ENCODE measurements at places on chromosomes 16 and 17.
A peak's percentile ranks its signal among the peaks of the same experiment; 100 is the strongest.

GRCh38 chr17:1091900-1092299 lies 87.9 kb downstream of the ABR start:
- no peak for DNase-seq

- DNase-seq: no peak
Observed at GRCh38 chr16:86019446-86020047, 120.6 kb downstream of the IRF8 start.

- no peak for DNase-seq
Observed at GRCh38 chr17:49496867-49497147, 1.7 kb downstream of the NGFR start.

GRCh38 chr16:89216315-89217137 lies 977 bp upstream of the ZNF778 start:
- peak; percentile 28 for DNase-seq

GRCh38 chr16:79263425-79263824 lies 337.1 kb downstream of the MAF start:
- no peak for DNase-seq

DNA sequence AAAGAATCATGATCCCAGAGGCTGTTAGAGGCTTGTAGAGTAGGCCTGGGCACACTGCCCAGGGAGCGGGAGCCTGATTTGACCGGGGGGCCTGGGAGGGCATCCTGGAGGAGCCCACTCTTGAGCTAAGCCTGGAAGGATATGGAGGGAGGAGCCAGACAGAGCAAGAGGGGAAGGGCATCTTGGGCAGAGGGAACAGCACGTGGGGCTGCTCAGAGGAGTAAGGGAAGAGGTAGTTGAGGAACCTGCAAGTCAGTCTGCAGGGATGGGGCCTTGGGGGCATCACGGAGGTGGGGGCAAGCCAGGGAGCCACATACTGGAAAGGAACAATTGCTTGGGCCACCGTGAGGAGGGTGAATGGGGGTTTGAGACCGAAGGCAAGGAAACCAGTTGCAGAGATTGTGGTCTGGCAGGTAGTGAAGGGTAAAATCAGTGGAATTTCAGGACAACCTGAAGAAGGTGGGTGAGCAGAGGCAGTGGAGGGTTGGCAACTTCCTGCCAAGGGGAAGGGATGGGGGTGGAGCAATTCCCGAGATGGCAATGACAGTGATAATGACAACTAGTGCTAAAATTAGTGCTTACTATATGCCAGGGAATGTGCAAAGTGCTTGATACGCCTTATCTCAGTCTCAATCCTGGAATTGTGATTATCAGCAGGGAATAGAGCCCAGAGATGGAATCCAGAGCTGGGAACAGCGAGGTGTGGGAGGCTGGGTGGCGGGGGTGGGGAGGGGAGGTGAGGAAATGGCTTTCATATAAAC lies 9.7 kb upstream of the RAI1 start:
- DNase-seq: no peak

- DNase-seq: no peak
Observed at GRCh38 chr16:25148568-25149215, 37.1 kb downstream of the LCMT1 start.

GRCh38 chr16:80023865-80024264 lies 423.3 kb upstream of the MAF start:
- no peak for DNase-seq

- DNase-seq: no peak
Observed at GRCh38 chr16:28081391-28081968, 18.0 kb upstream of the GSG1L start.

- DNase-seq: no peak
Observed at GRCh38 chr16:3511286-3512180, 10.7 kb downstream of the CLUAP1 start.

DNA sequence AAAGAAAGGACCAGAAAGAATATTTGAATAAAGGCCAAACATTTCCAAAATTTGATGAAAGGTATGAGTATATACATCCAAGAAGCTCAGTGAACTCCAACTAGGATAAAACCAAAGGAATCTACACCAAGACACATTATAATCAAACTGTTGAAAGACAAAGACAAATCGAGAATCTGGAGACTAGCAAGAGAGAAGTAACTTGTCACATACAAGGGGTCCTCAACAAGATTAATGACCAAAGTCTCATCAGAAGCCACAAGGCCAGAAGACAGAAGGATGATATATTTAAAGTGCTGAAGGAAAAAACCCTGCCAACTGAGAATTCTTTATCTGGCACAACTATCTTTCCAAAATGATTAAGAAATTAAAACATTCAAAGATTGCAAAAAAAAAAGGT lies 9.3 kb upstream of the IL21R start:
- DNase-seq: no peak

DNA sequence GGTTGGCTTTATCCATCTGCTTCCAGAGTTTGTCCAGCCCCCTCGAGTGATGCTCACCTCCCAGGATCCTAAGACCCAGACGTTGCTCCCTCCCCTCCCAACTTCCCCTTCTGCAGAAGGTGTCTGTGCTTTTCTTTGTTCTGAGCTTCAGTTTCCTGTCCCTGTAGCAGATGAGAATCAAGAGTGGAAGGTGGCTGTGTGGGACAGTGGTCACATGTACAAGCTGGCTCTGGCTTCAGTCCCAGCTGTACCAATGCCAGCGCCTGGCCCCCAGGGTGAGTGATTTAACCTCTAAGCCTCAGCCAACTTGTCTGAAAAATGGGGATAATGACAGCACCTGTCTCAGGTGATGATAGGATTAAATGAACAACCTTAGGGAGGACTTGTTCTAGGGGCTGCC lies 7.7 kb downstream of the PRR15L start:
- DNase-seq: no peak

DNA sequence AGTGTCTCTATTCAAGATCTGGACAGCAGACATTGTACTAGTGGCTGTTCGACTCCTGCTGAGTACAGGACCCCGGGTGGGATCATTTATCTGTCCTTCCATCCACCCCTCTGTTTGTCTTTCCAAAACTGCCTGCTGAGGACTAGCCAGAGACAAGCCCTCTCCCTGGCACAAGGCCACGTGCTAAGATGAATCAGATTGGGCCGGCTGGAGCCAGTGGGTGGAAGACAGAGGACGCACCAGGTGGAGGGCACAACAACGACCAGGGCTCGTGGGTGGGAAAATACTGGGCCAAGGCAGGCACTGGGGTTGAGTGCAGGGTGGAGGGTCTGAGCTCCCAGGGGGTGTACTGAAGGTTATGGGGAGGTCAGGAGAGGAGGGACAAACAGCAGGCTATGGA lies 1.4 kb upstream of the CA7 start:
- no peak for DNase-seq

DNA sequence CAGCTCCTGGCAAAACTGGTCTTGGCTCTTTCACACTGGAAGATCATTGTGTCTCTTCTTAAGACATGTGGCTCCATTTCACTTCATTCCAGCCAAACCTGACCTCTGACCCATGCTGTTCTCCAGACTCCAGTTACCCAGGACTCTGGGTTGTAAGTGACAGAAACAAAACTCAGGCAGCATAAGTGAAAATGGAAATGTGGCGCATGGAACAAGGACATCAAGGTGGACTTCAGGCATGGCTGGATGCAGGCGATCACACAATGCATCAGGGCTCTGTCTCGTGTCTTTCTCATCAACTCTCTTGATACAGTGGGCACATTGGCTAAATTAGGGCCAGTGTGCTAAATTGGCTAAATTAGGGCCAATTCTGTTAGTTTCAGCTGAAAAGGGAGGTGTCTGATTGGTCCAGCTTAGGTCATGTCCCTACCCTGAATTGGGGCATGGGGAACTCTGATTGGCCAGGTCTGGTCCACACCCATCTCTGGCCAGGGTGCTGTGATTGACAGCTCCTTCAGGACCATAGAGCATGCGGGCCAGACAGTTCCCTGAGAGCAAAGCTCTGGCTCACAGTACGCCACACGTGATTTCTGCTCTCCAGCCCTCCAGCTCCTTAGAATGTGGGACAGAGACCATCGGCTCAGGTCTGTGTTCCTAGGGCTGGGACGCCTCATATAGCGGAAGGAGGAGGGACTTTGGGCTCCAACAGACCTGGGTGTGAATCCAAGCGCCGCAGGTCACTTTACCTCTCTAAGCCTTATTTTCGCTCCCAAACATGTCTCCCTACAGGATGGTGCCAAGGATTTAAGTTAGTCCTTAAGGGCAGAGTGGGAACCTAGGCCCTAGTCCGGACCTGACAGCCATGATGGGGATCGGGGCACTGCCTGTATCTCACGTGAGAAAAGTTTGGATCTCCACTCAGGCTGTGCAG lies 17.5 kb downstream of the SOCS1 start:
- DNase-seq: no peak

- no peak for DNase-seq
Observed at GRCh38 chr16:15942931-15943690, 6.3 kb upstream of the ABCC1 start.

DNA sequence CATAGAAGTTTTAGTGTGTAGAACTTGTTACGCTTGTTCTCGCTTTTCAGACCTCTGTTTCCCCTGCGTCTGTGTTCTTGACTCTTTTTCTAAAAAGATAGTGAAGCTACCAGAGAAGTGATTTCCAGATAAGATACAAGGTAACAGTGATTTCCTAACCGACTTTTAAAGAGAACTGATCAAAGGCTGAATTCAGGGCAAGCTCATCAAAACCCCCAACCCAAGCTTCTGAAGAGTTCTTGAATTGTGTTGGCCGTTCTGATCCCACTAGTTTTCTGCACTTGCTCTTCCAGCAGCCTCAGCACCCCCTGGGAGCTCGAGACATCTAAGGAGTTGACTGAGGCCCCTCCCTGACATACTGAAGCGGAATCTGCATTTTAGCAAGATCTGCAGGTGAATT lies 12.7 kb upstream of the NSMCE1 start:
- no peak for DNase-seq

- no peak for DNase-seq
Observed at GRCh38 chr16:57260294-57260929, 15.4 kb downstream of the ARL2BP start.

DNA sequence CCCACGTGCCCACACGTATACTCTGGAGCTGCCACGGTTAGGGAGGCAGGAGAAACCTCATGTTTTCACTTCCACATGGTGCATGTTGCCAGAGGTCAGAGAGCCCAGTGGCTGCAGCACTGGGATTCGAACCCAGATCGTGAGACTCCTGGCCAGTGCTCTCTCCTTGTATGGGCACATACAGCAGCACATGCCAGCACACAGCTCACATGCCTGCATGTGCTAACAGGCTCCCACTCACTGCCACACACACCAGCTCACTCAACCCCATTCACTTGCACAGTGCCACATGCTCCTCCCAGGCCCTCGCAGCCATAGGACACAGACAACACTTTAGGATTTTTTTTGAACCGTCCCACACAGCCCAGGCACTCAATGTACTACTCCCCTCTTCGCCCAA lies 49.5 kb upstream of the MRPS23 start:
- no peak for DNase-seq

DNA sequence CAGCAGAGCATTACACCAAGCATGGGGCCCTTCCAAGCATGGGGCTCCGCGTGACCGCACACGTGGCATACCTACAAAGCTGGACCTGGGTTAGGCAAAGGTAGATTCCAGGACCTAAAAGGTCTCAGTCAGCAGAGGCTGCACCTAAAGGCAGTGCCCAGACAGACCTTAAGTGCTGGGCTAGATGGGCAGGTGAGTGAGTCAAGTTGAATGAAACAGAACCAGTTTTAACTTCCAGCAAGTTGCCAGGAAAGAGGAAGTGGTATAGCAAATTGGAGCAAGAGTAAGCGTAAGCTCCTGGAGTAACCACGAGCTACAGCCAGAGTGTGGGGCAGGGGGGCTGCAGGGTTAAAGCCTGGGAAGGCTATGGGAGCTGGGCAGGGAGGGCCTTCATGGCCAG lies 49.5 kb downstream of the SRCIN1 start:
- DNase-seq: no peak

GRCh38 chr17:72714357-72714966 lies 378.0 kb downstream of the SLC39A11 start:
- no peak for DNase-seq

DNA sequence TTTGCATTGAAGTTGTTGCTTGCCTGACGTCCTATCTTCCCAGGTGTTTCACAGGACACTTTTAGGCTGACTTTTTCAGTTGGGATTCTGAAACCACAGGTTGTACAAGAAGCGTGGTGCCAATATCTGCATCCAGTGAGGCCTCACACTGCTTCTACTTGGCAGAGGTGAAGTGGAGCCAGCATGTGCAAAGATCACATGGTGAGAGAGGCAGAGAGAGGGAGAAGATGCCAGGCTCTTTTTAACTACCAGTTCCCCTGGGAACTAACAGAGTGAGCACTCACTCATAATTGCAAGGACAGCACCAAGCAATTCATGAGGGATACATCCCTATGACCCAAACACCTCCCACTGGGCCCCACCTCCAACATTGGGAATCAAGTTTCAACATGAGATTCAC lies 5.8 kb upstream of the ABCA6 start:
- no peak for DNase-seq

GRCh38 chr16:72394526-72394925 lies 222.6 kb upstream of the PMFBP1 start:
- no peak for DNase-seq

DNA sequence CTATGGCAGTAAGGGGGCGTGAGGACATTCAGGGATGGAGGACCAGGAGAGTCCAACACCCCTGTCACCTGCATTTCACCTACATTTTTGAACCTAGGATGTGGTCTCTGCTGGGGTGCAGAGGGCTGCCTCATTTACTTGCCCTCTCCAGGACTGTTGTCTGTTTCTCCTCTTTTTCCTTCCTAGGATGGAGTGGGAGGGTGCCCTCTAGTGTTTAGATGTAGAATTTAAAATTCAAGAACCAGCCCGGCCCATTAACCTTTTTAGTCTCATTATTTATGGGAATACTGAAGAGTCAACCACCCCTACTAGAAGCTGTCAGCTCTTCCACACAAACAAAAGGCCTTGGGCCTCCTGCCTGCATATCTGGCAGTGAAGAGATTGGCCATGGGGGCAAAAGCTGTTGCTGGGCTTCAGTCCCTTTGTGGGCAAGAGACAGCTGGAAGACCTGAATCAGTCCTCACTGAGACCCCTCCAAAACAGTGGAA lies 2.5 kb upstream of the STARD3 start:
- DNase-seq: no peak

GRCh38 chr17:4590981-4591453 lies 6.7 kb downstream of the SMTNL2 start:
- no peak for DNase-seq

- DNase-seq: no peak
Observed at GRCh38 chr17:78458736-78459335, 80.4 kb downstream of the PGS1 start.

DNA sequence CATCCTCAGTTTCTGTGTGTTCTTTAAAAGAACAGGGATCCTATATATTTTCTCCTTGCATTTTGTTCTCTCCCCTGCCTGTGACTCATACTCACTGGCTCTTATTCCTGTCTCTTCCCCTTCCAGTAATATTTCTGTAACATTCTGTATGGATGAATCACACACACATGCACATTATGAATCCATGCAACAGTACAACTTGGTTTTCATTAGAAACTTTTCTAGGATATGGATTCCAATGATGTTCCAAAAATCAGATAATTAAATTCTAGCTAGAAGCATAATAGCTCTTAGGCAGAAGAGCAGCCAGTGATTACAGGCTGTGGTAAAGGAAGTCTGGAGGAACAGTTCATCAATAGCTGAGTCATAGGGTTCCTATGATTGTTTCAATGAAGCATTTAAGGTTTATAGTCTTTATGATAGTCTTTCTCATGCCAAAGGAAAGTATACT lies 119.6 kb upstream of the PMFBP1 start:
- DNase-seq: peak; percentile 67

GRCh38 chr17:43528319-43528987 lies 17.7 kb downstream of the ETV4 start:
- DNase-seq: no peak

GRCh38 chr17:1179818-1180742 lies at the start of gene ABR:
TSS of gene ABR (minus strand) at chr17:1179981. CDS start at chr17:1179727, 254 bp downstream.
- DNase-seq: no peak
